ENCODE measurements at places on chromosomes 11 and 22. TPM values are rescaled to one million over a fixed set of nuclear protein-coding genes. Genes with fewer than 3 reads are reported as not detected.

The MS4A8 gene
- polyA plus RNA-seq: not detected

The FOLH1 gene
- not detected for polyA plus RNA-seq

The OR51M1 gene
- polyA plus RNA-seq: not detected

The ARHGAP8 gene
- polyA plus RNA-seq: 0.12 TPM

The TMPRSS5 gene
- polyA plus RNA-seq: 0.86 TPM

The CDPF1 gene
- polyA plus RNA-seq: 15.4 TPM

The MAPK8IP1 gene
- 9.1 TPM for polyA plus RNA-seq

The P4HA3 gene
- polyA plus RNA-seq: not detected

The AQP11 gene
- polyA plus RNA-seq: 0.19 TPM

The SAMM50 gene
- 21.5 TPM for polyA plus RNA-seq

The CNTN5 gene
- not detected for polyA plus RNA-seq

GRCh38 chr11:72228229-72228843 lies 3.8 kb downstream of the INPPL1 start:
- DNase-seq: no peak

DNA sequence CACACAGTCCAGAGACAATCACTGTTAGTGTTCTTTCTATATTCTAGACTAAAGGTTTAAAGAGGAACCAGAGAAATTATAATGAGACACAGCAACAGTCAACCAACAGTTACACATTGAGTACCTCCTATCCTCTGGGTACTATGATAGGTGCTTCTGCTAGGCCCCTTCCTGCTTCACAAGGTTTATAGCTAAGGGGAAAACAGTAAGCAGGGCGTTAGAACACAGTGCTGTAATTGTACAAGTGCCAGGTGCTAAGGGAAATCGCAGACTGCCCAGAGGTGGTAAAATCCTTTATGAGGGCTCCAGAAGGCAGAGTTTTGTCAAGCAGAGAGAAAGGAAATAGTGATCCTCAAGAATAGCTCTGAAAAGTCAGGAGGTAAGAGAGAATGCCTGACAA lies 297.2 kb upstream of the FAT3 start:
- DNase-seq: no peak

DNA sequence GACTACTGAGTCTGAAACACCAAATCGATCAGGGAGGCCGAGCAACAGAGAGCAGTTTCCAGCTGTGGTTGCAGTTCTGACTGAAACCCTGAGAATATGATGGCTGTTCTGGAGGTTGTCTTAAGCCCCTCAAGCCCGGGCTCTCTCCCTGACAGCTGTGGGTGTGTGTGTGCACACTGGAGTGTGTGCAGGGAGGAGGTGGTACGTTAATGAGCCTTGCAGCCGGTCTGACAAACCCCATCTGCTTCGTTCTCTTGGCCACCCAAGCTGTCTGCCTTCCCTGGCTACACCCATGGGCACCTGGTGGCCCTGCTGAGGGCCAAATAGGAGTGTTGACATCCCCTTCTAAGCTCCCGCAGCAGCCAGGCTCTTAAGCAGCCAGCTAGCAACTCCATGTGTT lies 189.8 kb downstream of the KIRREL3 start:
- DNase-seq: no peak

- DNase-seq: no peak
Measured at GRCh38 chr11:44466531-44467205, 98.8 kb upstream of the CD82 start.

GRCh38 chr22:49052023-49052538 lies 775.6 kb downstream of the BRD1 start:
- DNase-seq: peak; percentile 65

- DNase-seq: no peak
Measured at GRCh38 chr11:104803776-104804175, 94.5 kb downstream of the CASP12 start.

GRCh38 chr11:119262668-119263351 lies 54.1 kb downstream of the MCAM start:
- no peak for DNase-seq

GRCh38 chr11:56910046-56910773 lies 78.5 kb upstream of the OR5AK2 start:
- no peak for DNase-seq

GRCh38 chr11:117866526-117866925 lies 9.9 kb downstream of the FXYD6 start:
- DNase-seq: no peak

GRCh38 chr11:109609454-109610185 lies 187.6 kb downstream of the C11orf87 start:
- no peak for DNase-seq

DNA sequence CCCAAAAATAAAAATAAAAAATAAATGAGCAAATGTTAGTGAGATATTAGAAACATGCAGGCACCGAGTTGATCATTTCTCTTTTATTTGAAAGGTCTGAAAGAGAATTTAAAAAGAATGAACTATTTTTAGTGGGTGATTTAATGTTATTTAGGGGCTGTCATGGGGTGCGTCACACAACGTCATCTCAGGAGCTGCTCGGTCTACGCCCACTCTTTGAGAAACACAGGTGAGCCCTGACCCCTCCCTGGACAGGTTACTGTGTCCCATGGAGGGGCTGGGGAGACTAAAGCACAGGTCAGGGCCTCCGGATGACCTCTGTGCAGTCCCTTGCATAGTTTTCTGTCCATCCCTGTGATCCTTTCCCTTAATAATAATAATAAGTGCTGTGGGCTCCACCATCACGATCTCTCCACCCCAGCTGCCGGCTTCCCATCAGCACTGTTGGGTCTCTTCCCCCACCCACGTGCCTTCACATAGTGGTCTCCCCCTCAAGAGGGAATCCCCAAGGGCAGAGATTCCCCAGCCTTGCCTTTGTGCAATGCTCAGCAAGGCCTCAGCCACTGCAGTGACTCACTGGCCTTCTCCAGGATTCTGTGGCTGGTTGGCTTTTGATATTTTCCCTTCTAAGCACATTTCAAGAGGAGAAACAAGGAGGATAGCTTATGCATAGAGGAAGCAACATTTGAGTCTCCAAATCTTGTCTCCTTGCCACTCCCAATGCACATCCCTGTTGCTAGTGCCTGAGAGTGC lies 159.9 kb downstream of the TTC17 start:
- no peak for DNase-seq

DNA sequence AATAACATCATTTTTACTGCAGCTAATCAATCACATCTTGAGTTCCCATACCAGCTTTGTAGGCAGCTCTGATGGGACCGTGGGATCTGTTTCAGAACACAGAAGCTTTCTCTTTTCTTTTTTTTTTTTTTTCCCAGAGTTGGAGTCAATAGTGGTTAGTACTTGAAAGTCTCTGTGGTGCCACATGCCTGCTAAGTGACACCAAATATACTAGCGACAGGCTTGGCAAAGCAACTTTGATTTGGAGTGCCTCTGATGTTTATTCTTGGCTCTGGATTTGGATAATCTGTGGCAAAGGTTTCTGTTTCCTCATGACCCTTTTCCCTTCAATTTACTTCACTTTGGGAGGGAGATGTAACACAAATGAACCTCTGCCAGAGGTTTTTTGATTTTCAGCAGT lies 681.4 kb upstream of the TENM4 start:
- DNase-seq: no peak

DNA sequence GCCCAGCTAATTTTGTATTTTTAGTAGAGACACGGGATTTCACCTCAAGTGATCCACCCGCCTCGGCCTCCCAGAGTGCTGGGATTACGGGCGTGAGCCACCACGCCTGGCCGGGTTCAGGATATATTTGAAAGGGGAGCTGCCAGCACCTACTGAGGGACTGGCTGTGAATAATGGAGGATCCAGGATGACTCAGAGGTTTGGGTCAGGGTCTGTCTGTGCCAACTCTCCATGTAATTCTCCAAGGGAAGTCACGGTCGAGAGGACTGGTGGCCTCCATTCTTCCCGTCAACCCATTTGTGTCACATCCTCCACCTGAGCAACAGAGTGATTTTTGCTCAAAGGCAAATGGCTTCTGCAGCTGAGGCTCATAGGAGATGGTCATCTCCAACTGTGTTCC lies 3.6 kb upstream of the ARRB1 start:
- DNase-seq: no peak

DNA sequence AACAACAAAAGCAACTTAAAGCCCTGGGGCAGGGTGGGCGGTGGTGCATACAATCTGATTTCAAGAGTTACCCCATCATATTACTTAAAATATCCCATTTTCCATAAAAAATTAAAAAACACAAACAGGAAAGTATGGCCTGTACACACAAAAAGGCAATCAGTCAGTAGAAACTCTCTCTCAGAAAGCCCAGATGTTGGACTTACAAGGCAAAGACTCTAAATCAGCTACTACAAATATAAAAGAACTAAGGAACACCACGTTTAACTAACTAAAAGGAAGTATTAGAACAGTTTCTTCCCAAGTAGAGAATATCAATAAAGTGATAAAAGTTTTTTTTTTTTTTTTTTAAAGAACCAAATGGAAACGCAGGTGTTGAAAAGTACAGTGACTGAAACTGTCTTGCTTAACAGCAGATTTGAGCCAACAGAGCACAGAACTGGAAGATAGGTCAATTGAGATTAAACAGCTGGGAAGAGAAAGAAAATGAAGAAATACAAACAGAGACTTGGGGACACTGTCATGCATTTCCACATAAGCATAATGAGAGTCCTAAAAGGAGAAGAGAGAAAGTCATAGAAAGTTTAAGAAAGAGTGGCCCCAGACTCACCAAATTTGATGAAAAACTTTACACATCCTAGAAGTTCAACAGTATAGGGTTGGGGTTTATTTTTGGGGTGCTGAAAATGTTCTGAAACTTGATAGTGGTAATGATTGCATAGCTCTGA lies 8.6 kb downstream of the SC5D start:
- no peak for DNase-seq

DNA sequence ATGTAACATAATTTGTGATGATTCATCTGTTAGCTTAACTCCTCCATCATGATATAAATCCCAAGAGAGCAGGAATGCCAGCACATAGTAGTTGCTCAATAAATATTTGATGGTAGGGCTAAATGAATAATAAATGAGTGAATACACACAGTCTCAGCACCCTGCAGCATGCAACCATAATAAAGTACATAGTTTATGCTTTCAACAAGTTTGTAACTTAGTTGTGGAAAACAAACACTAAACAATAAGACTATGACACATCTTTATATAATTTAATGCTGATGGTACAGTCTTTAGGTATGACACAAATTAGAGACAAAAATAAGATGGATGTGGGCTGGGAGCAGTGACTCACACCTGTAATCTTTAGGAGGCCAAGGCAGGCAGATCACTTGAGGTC lies 3.8 kb downstream of the ALKBH8 start:
- DNase-seq: no peak

DNA sequence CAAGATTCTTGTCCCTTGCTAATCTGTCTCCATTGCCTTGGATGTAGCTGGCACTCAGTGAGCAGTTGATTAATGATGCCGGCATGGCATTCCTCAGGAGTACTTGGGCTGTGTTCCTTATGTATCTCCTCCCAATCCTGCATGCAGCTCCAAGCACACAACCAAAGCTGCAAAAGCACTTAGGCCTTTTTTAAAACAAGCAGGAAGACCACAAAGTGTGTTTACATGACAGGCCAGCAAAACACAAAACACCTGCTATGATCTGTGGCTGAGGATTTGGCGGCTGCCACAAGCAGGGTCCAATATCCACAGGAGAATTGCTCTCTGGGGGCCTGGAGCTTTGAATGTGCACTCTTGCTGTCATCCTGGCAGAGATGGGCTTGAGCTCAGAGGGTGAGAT lies 8.9 kb downstream of the ABTB2 start:
- no peak for DNase-seq

GRCh38 chr11:87443707-87444106 lies 406.0 kb downstream of the TMEM135 start:
- no peak for DNase-seq

DNA sequence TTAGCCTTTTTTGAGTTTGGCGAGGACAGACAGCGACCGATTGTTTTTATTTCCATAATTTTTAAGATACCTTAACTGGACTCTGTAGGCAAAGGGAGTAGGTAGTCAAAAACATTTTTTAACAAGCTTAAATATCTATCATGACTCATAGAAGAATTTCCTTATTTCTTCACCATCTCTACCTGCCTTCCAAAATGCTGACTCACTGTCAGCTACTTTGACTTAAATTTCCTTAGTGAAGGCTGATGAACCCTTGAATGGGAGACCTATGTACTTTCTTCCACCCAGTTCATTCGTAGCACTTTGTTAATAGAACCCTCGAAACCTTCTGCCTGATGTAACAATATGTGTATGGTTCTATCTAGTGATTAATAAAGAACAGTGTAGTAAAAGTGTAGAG lies 1.1 kb upstream of the MTMR2 start:
- DNase-seq: no peak

GRCh38 chr11:19580646-19581045 lies 132.0 kb upstream of the NAV2 start:
- no peak for DNase-seq

DNA sequence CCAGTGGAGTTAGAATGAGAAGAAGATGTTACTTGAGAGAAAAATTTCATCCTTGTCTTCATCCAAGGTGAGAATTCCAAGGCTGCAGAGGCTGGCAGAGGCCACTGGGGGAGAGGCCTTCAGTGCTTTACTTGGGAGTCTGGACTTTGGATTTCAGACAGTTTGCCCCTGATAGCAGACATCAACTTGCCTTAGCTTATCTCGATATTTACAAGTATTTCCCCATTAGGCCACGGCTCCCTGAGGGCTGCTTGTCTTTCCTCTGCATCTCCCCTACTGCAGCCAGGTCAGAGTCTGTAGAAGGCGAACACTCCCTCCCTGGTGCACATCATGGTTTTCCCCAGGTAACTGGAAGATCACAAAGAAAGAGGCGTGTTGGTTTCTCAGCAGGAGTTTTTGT lies 29.9 kb upstream of the BSX start:
- no peak for DNase-seq

DNA sequence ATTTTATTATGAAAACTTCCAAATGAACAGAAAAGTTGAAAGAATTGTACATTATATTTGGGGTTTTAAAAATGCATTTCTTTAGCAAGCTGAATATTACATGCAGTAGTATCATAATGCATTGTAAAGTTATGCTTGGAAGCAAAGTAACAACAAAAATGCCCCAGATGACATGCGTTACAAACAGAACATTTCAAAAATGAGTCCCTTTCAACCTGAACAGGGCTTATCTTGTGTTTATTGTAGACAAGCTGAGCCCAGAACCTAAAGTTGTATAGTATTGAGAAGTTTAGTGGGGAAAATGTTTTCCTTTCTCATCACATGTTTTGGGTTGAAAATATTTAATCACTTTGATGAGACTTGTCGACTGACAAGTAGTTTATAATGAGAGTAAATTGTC lies 68.8 kb downstream of the CECR2 start:
- DNase-seq: no peak
